ENCODE measurements at places on chromosomes 4 and X.

- no peak for DNase-seq
Measured at GRCh38 chrX:13985697-13986435, 43.8 kb downstream of the GEMIN8 start.

GRCh38 chrX:24672701-24673190, 21.0 kb upstream of the POLA1 start:
- no peak for DNase-seq

DNA sequence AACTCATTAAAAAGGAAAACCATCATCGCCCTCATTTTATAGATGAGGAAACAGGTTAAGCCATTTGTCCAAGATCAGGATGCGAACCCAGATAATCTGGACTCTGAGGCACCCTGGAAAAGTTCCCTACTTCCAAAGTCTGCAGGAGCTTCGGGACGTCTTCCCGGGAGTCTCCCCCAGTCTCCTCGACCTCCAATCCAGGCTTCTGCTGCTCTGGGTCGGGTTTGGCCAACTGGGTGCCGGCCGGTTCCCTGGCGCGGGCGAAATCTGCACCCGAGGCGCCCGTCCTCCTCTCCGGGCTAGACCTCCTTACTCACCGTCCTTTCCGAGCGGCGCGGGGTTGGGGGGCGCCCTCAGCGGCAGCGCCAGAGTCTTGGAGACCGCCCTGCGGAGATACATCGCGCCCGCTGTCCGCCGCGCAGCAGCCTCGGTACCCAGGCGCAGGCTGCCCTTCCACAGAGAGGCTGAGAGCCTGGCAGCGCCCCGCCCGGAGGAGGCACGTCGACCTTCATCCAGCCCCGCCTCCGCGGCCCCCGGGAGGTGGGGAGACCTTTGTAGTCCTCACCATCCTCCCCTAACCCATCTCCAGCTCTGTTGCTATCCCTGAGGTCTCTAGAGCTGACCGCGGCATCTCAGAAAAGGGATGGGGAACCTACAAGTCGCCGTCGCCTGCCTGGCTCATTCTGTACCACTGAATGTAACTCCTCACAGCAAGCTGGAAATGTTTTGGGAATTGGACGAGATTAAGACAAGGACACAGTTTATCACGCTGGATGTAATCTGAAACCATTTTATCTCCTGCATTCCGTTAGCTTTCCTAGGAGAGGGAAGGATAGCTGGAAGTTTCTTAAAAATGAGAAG, at the start of gene MGARP:
MGARP (minus strand) TSS at position 466 of the 861 bp plus-strand sequence; CDS start at position 399, 67 bp downstream.
- DNase-seq: no peak

GRCh38 chr4:103892586-103892985, 172.8 kb upstream of the TACR3 start:
- no peak for DNase-seq

DNA sequence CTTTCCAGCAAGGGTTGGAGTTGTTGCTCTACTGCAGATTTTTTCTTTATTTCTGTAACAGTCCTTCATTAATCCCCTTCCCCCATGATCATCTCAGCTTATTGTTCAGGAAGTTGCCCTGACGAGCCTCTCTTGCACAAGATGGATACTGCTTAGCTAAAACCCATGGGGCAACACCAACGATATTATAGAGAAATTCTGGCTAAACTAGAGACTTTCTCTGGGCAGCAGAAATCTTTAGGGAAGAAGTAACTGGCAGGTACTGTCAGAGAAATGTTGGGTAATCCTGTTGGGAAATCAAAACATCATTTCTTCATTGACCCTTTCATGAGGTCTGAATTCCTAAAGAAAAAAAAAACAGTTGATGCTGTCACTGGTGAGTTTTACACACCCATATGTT, 921.3 kb downstream of the NLGN4X start:
- no peak for DNase-seq

Data from keratinocyte (primary cell).